ENCODE measurements at places on chromosomes 5 and 9.

DNA sequence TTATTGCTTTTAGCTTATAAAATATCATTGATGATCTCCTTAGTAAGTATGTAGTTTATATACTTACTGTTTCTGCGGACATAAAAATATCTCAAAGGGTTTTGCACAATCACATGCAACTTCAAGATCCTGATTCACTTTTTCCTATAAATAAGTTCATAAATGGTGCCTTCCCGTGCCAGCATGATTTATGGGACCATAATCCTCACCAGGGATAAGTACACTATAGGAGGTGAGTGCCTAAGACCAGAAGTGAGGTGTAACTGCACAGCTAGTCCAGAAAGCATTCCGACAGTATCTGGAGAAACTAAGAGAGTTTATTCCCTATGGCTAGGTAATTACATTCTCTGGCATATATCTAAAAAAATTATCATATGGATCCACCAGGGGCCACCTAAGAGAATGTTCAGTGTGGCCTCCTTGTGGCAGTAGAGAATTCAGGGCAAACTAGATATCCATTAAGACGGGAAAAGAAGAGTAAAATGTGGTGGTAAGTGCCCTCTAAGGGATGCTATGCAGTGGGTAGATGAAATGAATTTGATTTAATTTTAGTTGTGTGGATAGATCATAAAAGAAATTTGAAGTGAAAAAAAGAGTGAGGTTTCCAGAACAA lies 402.5 kb upstream of the SLC24A2 start:
- no peak for DNase-seq

- no peak for DNase-seq
Measured at GRCh38 chr5:175163586-175164275, 280.3 kb downstream of the DRD1 start.

DNA sequence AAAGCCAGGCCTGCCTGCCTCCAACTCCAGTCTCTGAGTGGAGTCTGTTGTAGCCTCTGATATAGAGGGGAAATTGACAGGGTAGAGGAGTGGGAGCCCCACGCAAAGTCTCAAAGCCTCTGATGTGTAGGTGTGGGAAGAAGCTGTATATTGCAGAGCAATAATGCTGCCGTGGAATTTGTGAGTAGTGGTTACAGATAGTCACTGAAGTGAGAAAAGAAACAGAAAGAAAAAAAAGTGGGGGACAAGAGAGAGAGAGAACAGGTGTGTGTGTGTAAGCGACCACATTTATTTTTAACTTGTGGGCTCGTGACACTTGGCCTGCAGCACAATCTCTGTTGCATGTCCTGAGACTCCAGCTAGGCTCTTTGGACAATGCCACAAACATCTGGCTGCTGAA lies 227.8 kb downstream of the NSG2 start:
- no peak for DNase-seq

DNA sequence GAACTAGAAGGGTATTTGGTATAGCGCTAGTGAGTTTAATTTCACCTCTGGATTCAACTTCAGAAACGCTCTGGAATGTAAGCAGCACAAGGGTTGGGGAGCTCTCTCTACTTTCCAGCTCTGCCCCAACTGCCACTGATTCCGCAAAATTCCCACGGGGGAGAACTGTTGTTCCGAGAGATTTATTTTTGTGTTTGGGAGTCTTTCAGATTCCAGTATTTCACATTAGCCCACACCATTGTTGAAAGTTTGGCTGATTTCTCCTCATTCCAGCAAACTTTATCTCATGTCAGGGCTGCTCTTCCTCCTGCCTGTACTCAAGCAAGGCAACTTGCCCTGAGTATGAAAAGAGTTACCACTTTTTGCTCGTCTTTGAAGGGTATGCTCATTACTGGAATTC lies 198.5 kb upstream of the EGFLAM start:
- no peak for DNase-seq

DNA sequence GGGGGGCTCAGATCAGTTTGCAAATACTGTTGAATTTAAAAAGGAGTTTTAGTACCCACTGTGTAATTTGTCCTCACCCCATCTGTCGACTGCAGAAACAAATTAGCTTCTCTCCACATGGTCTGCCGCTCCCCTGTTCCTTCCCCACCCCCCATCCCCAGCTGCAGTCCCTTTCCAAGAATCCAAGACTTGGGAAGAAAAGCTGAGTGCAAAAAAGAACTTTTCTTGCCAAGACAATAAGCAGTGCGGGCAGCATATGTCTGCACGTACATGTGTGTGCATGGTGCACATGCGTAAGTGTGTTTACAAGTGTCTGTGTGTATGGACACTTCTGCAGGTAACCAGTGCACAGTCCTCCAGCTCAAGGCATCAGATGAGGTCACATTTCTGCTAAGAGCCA lies 125.7 kb upstream of the SMIM23 start:
- no peak for DNase-seq

DNA sequence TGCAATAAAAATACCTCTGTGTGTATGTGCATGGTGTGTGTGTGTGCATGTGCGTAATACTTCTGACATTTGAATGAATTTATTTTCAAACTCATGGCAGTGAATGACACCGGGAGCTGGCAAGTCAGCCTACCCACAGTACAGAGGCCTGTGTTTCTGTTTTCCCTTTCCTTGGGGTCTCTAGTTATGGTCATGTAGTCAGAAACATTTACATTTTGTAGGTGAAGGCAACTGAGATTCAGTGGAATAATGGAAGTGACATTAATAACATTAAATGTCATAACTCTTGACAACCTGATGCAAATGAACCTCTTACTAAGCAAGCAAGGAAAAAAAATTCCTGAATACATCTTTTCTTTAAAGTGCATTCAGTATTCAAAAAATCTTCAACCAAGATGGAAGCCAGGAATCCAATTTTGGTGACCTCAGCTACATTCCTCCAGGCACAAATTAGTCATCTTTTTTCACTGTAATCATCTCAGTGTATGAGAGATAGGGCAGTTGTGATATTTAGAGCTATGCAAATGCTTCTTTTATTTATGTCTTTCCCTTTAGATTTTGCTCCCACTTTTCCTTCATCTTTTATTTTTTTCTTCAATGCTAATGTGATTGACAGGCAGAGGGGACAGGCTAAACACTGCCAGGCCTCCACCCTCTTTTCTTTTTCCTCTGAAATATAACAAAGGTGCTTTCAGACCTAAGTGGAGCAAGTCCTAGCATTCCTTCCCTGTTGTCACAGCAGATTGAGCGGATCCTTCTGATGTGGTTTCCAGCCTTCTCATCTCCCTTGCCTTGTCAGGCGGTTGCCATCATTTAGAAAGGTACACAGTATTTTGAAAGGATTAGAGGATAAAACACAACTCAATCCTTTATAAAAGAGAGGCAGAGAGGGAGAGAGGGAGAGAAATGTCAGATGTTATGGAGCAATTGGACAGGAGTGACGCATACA lies 569.8 kb upstream of the ADAMTS16 start:
- DNase-seq: no peak

DNA sequence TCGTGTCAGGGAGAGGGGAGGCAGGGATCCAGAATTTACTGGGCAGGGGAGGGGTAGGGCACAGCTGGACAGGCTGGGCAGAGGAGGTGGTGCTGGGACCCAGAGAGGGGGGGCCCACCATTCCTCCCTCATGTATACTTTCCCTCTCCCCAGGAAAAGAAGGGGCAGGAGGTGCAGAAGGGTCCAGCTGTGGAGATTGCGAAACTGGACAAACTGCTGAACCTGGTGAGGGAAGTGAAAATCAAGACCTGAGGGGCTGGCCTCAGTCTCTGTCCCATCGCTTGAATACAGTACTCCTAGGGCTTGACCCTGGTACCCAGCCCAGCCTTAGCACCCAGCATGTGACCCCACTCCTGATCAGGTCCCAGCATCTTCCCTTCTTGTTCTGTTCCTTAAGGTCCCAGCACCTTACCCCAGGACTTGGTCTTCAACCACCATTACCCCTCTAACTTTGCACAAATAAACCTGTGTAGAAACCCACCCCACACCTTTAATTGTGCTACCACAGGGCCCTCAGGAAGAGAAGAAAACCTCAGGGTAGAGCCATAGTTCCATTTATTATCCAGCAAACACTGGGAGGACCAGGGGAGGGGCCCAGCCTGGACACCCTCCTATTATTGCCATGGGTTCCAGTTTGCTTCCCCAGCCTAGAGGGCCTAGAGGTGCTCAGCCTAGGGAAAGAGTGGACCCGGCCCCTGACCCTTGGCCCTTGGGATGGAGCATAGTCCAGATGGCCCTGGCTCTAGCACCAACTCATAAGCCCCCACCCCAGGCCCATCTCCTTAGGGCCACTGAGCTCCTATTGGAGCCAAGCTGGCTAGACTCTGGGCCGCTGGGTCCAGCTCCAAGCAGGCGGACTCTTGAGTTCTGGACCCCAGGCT lies 2.0 kb downstream of the ENHO start:
- no peak for DNase-seq

GRCh38 chr5:58149345-58149744 lies 310.5 kb downstream of the PLK2 start:
- no peak for DNase-seq

DNA sequence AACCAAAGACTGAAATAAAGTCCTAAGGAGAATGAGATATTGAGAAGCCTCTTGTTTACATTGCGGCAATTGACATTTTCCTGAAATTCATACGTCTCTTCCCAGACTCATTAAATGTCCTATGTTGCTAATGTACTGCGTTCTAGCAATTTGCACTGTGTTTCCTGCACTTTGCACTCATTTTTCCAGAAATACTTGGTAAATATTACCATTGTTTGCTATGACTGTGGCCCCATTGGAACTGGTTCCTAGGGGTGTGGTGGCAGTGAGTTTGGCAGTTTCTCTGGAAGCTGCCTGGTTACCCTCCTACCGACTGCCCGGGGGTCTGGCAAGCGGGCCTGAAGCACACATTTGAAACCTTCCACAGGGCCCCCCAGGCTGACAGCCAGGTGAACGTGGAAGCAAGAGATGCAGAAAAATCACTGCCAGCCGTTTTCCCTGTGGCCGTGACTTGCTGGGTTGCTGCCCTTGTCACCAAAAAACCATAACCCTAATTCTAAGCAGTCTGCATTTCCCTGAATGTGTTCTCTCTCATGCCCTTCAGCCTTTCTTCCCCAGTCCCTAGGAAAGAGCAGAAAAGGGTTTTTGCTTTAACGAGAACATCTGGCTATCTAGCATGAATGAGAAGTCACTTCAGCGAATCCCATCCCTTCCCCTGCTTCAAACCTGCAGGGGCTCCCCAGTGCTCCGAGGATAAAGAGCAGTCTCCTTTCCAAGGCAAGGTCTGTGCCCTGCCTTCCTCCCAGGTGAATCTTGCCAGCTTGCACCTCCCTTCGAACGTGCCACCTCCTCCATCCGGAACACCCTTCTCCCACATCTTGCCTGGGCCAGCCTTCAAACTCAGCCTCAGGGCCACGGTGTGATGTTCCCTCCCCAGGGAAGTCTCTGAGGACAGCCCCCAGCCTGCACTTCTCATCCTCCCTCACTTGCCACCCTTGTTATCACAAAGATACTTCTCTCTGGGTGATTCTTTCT lies 84.2 kb downstream of the AK8 start:
- no peak for DNase-seq

DNA sequence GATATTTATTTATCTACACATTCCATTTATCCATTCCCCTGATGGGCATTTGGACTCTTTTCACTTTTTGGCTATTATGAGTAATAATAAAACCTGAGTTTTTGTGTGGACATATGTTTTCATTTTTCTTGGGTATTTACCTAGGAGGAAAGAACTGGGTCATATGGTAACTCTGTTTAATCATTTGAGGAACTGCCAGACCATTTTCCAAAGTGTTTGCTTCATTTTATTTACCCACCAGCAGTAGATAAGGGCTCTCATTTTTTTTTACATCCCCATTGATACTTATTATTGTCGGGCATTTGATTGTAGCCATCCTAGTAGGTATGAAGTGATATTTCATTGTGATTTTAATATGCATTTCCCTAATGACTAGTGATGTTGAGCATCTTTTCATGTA lies 7.7 kb upstream of the PTPDC1 start:
- DNase-seq: no peak

DNA sequence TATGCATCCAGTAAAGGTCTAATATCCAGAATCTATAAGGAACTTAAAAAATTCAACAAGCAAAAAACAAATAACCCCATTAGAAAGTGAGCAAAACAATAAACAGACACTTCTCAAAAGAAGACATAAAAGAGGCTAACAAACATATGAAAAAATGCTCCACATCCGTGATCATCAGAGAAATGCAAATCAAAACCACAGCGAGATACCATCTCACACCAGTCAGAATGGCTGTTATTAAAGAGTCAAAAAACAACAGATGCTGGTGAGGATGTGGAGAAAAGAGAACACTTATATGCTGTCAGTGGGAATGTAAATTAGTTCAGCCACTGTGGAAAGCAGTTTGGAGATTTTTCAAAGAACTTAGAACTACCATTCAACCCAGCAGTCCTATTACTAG lies 86.1 kb downstream of the WWC1 start:
- no peak for DNase-seq

- no peak for DNase-seq
Measured at GRCh38 chr9:84835745-84836144, 166.2 kb downstream of the NTRK2 start.

- peak; percentile 9 for DNase-seq
Measured at GRCh38 chr5:108747774-108748400, at the start of gene FER. Gene FER, plus strand, starts transcription at chr5:108747897. Its CDS starts 50,286 bp downstream, at chr5:108798183.

DNA sequence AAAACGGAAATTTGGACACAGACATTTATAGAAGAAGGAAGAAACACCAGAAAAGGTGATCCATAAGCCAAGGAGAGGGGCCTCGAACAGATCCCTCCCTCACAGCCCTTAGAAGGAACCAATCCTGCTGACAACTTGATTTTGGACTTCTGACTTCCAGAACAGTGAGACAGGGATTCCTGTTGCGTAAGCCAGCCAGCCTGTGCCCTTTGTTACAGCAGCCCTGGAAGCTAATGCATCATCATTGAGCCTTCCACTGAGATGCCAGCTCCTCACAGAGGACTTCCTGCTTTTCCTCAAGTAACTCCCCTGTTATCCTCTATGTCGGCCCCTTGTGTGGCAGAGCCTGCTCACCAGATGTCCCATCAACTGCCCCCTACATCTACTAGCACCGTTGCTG lies 94.1 kb downstream of the JMY start:
- DNase-seq: no peak

DNA sequence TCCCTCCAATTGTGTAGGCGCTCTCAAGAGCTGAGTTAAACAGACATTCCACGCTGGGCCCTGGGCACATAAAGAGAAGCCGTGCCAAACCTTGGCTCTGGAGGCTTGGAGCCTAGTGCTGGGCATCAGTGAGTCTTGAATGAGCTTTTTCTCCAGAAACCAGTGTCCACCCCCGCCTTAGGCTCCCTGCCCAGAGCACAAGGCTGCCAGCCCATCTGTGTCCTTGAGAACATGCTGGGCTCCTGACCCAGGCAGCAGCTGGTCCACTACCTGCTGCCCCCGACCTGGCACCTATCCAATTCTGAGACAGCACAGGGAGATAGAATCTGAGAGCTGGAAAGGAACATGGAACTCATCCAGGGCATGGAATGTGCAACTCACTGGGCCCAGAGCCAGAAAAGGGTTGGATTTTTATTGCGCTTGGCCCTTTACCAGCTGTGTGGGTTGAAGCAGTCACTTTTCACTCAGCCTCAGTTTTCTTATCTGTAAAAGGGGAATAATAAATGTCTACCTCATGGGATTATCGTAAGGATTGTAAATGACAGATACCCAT lies 92.4 kb upstream of the CPLX2 start:
- DNase-seq: no peak

GRCh38 chr5:119897537-119898370 lies 268.4 kb downstream of the FAM170A start:
- DNase-seq: no peak
